ENCODE measurements at places on chromosomes 12 and 14.

DNA sequence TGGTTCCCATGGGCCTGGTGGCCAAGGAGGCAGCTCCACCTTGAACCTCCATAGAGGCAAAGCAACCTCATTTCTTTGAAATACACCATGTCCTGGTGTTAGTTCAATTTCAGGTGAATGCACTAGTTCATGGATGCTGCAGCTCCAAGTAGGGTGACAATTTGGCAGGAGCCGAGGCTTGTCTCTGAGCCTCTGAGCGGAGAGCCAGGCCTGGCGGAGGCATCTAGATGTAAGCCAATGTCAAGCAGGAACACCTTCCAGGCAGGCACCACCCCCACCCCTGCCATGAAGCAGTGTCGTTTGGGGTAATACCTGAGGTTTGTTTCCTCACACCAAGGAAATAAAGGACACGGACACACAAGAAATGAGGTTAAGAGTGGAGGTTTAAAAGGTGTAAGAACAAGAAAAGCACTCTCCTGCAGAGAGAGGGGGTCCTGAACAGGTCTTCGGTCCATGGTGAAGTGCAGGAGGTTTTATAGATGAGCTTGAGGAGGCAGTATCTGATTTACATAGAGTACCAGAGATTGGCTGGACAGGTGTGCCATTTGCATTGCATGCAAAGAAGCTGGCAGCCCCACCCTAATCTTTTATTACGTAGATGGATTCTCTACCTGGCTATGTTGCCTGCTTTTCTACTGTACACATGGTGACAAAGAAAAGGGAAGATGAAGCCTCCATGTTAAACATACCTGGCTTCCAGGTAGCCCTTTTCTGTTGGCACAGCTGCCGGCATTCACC lies 60.3 kb downstream of the RIN3 start:
- DNase-seq, result no peak

DNA sequence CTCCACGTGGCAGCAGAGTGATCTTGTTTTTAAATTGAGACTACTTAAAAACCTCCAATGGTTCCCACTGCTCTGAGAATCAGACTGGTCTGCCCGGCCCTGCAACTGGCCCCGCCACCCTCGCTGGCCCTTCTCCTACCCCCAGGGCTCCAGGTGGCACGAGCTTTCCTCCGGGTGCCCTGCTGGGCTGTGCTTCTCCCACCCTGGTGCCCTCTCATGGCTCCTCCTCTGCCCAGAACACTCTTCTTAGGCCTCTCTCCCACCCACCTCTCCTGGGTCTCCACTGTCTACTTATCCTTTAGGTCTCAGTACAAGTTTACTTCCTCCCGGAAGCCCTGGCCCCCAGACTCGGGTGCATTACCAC lies 26.5 kb downstream of the CCDC92 start:
- no peak for DNase-seq

DNA sequence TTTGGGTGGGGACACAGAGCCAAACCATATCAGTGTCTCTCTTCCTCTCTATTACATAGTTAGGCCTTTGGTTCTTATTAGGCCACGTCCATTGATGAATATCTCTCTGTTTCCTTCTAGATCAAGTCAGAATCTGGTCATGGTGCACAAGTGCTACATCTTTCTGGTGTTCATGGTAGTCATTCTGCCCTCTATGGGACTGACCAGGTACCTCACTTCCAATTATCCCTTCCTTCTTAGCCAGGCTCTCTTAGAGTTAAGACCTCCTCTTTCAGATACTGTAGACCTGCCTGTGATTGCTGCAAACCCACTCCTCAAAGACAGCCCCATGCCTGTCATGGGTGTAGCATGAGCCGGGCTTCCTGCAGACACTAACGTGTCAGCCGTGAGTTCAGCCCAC lies 25.2 kb downstream of the NGB start:
- no peak for DNase-seq

GRCh38 chr14:78946949-78947348 lies 776.8 kb downstream of the NRXN3 start:
- no peak for DNase-seq

GRCh38 chr12:23359975-23360701 lies 589.3 kb downstream of the SOX5 start:
- DNase-seq, result no peak

GRCh38 chr12:56941299-56942017 lies 7.2 kb upstream of the SDR9C7 start:
- peak; percentile 19 for DNase-seq

DNA sequence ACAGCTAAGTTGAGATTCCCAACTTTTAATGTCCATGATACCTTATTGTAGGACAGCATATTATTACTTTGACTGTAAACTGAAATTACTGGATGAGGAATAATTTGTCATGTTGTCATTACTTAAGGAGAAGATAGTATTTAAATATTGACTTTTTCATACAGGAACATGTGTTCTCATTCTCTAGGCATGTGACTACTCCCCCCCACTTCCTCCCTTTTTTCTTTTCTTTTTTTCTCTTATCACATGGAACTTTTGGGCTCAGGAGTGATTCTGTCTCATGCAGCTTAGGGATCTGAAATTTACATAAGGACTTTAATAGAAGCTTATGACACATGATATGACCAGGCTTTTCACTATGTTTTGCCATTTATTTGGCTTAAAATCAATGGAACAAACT lies 127.7 kb upstream of the SLCO1C1 start:
- DNase-seq, result no peak

DNA sequence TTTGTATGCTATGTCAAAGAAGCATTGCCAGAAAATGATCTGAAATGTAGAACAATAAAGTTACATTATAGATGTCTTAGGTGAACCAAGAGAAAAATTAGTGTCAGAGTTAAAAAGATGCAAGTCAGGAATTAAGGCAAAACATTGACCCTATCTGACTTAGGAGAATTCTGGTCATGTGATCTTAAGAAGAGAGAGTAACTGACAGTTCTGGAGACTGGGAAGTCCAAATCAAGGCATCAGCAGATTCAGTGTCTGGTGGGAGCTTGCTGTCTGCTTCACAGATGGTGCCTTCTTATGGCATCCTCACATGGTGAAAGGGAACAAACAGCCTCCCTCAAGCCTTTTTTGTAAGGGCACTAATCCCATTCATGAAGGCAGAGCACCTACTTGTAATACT lies 42.8 kb downstream of the BICD1 start:
- no peak for DNase-seq

DNA sequence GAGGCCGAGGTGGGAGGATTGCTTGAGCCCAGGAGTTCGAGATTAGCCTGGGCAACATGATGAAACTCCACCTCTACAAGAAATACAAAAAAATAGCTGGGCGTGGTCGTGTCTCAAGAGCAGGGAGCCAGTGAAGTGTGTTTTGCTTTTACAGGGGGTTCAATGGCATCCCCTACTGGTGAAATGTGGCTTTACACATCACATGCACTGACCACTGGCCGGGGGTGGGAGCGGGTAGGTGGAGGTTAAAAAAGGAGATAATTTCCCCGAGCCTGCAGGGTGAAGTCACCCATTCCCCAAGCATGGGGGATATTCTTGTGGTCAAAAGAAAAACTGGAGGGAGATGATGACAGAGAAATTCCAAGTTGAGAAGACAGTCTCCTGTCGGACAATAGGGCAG lies 63.6 kb upstream of the PWP1 start:
- peak; percentile 42 for DNase-seq

- no peak for DNase-seq
Observed at GRCh38 chr12:108629824-108630476, 3.7 kb downstream of the SELPLG start.

- no peak for DNase-seq
Observed at GRCh38 chr14:75259510-75259855, 19.1 kb upstream of the FOS start.

GRCh38 chr14:34220921-34221320 lies 241.1 kb downstream of the SPTSSA start:
- DNase-seq, result no peak

- DNase-seq, result no peak
Observed at GRCh38 chr14:70640938-70641547, 673 bp upstream of the TTC9 start.

DNA sequence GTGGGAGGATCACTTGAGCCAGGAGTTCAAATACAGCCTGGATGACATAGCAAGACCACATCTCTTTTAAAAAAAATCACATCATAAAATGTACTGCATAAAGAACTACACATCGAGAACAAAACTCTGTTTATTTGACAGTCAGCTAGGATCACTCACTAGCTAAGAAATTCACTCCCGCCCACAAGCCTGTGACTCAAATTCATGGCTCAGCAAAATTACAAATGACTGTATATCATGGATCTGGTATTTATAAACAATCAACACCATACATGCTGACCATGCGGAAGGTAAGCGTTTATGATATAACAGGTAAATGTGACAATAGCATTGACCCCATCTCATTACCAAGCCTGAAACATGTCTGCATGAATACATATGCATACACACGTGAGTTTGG lies 206.5 kb downstream of the EFCAB11 start:
- no peak for DNase-seq

- no peak for DNase-seq
Observed at GRCh38 chr12:57735952-57736740, 2.4 kb downstream of the AGAP2 start.

- DNase-seq, result no peak
Observed at GRCh38 chr12:89497467-89497866, 27.1 kb downstream of the GALNT4 start.

GRCh38 chr14:68523989-68524725 lies 268.7 kb downstream of the ZFP36L1 start:
- DNase-seq, result no peak

GRCh38 chr12:124954771-124955170 lies 34.2 kb downstream of the DHX37 start:
- no peak for DNase-seq

GRCh38 chr12:107681455-107681835 lies 4.2 kb upstream of the PWP1 start:
- no peak for DNase-seq

DNA sequence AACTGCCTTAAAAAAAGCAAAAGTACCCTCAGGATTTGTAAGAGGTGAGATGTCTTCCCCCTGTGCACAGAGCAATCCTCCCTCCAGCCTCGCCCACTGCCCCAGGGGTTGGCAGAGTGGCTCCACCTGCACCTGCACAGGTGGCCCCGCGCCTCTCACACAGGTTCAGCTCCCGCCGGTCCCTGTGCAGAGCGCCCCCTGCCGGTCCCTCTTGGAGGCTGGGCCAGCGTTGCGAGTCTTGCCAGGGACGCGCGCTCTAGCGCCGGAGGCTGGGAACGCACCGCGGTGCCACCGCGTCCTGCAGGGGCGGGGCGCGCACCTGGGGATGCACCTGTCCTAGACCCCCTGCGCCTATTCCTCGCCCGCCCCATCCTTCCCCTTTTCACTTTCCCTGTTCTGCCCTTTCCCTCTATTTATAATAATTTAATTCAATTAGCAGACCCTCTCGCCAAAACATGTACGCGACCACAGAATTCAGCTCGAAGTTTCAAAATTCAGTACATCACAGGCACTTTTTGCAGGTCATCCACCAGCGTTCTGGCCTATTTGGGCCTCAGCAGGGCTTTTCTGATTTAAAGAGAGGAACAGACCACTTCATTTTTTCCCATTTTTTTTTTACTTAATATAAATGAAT lies 618.6 kb downstream of the AACS start:
- DNase-seq, result no peak

- no peak for DNase-seq
Observed at GRCh38 chr14:69079188-69079742, 73.7 kb downstream of the DCAF5 start.

DNA sequence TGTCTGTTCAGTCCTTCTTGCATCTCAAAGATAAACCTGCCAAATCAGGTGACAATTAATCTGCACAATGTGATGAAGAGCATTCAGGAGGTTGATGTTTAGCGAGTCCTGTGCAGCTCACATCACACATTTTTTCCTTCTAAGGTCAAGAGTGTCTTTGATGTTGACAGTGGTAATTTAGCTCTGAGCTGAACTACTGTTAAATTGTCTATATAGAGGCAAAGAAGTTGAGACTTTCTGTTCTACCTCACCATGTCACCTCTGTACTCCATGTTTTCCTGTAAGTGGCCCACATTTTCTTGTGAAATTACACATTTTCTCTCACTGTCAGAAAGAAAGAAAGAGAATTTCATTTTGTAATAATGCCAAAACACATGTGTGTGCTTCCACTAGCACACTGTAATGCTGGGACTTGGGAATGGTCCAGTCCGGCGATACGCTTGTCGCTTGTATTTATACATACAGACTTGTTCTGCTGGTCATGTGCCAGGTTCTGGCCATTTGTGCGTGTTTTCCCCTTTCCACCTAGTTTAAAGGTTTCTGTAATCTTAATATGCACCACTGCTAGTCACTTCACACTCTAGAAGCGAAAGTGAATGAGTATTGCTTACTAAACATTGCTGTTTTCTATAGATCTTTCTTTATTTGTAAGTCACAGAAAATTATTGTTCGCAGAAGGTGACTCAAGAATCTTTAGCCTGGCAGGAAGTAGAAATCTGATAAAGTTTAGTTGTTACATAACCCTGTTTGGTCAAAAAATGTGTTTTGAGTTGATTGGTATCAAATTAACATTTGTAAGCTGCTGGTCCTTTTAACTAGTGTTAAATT lies 328.9 kb downstream of the TMTC2 start:
- peak; percentile 23 for DNase-seq

- no peak for DNase-seq
Observed at GRCh38 chr14:95025941-95026340, 131.4 kb downstream of the DICER1 start.

GRCh38 chr12:55072083-55072482 lies 52.3 kb downstream of the NEUROD4 start:
- peak; percentile 22 for DNase-seq

DNA sequence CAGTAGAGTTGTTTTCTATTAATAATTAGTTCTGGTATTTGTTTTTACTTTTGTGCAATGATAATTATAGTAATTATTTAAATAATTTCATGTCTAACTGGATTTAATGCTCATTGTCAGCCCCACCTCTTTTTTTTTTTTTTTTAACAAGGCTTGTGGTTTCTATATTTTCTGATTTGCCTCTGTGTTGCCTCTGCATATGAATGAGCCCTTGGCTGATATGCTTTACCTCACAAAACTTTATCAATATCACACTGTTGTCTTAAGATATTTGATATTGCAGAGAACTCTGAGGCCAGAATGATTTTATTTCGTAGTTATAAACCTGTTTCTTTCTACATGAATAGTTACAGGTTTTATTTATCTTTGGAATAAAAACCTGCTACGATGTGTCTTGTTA lies 116.2 kb upstream of the ATP2B1 start:
- no peak for DNase-seq

GRCh38 chr12:120007272-120007671 lies 18.2 kb downstream of the BICDL1 start:
- no peak for DNase-seq

DNA sequence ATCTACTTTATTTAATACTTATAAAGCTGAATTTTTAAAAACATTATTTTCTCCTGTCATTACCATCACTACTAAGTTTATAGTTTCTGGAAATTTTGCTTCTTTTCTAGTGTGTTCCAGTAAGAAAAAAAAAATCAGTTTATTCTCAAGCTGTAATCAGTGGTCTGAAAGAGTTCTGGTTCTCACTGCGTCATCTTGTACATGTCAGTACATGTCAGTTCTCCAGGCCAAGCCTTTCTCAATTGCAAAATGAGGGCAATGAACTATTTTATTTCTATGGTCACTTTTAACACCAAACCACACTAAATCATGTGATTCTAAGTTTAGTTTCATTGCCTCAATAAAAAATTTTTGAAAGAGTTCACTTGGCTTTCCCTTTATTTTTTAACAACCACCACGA lies 468.9 kb upstream of the LRFN5 start:
- no peak for DNase-seq
